ENCODE measurements at places on chromosomes 11 and 22.

DNA sequence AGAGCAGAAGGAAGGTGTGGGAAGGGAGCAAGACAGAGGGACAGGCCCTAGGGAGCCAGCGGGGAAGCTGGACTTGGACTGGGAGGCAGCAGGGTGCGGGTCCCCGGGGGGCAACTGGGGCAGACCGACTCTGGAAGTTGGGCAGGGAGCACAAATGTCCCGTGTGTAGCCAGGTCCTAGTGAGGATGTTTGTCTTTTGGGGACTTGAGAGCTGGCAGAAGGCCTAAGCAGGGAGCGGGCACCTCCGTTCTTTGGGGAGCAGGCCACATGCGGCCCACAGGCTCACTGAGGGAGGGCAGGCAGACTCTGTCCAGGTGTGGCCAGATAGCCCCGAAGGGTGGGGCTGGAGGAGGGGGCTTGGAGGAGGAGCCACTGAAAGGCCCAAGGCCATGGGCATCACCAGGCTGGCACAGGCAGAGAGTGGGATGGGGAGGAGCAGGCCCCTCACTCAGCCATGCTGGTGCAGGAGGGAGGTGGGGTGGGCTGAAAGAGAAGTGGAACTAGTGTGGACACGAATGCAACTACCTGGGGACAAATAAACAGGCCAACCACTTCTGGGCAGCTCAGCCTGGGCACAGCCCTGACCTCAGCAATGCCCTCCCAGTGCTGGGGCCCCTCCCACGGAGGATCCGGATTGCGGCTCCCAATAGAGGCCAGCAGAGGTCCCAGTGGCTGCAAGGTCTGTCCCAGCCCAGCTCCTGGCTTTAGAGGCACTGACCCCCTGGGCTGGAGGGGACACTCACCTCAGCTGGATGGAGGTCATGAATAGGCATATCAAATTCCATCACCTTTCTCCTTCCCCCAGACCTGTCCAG lies 1.3 kb upstream of the SCARF2 start:
- DNase-seq, result no peak

- no peak for DNase-seq
Measured at GRCh38 chr11:35917676-35918075, 26.2 kb upstream of the LDLRAD3 start.

- no peak for DNase-seq
Measured at GRCh38 chr22:44661070-44661469, 40.9 kb upstream of the PRR5 start.

GRCh38 chr11:64597671-64598101 lies 6.7 kb downstream of the SLC22A12 start:
- no peak for DNase-seq

- DNase-seq, result no peak
Measured at GRCh38 chr22:42307806-42308563, 37.5 kb upstream of the TCF20 start.

DNA sequence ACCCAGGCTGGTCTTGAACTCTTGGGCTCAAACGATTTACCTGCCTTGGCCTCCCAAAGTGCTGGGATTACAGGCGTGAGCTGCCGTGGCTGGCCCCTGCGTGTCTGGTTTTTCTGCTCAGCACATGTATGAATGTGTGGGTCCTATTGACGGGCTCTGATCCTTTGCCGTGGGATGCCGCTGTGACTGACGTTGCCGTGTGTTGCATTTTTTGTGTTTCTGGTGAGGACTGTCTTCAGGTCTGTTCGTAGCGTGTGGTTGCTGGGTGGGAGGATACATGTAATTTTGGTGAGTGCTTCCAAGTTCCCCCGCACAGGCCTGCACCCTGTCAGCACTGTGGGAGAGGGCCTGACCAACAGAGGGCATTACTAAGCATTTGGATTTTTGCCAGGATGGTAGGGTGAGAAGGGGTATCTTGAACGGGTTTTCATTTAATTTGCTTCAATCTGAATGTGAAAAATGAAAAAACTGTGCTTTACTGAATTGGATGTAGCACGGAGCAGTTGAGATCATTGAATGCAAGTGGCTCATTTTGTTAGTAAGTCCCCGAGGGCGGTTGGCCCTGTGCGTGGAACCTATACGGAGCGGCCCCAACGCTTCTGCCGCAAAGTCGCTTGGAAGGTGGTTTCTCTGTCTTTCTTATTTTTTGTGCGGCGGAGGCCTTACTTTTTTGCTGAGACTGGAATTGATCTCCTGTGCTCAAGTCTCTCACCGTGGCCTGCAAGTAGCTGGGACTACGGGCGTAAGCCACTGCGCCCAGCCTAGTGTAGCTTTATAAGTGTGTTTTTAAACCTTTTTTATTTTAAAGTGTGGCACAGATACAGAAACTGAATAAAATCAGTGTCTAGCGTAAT lies 8.2 kb downstream of the ZBED4 start:
- no peak for DNase-seq

DNA sequence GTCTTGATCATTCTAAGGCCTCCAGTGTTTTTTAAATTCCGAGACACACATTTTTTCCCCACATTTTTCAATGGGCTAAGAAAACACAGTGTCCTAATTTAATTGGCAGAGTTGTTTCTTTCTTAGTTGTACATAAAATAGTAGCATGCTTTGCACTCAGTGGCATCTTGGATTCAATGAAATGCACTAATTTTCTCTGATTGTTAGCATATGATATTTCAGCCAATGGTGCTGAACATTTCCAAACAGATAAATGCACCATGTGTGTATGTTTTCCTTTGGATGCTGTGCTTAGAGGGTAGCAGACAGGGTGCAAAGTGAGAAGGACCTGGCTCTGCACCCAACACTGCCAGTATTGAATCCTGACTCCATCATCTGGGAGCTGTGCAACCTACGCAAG lies 103.5 kb downstream of the LDLRAD3 start:
- DNase-seq, result no peak

DNA sequence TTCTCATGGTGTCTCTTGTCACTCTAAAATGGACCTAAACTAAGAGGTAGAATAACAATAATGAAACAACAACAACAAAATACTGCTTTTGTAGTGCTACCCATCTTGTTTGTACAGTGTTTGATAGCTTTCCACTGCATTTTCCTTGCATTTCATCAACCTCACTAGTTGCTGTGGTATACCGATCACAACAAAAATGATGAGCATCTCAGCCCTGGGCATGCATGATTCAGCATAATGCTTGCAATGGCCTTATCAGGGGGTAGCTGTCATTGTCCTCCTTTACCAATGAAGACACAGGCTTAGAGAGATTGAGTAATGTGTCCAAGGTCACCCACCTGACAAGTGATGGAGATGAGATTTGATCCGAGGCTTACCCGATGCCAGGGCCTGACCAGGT lies 682.5 kb downstream of the NTM start:
- DNase-seq, result no peak

DNA sequence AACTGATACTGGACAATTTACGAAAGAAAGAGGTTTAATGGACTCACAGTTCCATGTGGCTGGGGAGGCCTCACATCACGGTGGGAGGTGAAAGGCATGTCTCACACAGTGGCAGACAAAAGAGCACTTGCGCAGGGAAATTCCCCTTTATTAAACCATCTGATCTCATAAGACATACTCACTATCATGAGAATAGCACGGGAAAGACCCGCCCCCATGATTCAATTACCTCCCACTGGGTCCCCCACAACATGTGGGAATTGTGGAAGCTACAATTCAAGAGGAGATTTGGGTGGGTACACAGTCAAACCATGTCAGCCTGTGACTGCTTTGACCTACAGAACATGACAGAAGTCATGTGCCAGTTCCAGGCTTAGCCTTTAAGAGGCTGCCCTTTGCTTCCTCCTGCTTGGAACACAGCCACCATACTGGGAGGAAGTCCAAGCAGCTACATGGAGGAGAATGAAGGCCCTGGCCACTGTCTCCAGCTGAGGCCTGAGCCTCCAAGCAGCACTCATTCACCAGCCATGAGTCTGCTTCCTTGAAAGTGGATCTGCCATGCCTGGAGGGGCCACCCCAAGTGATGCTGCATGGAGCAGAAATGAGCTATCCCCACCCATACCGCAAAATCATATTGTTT lies 10.9 kb upstream of the GAL start:
- DNase-seq, result no peak

- no peak for DNase-seq
Measured at GRCh38 chr11:112925516-112926310, 35.5 kb upstream of the NCAM1 start.

DNA sequence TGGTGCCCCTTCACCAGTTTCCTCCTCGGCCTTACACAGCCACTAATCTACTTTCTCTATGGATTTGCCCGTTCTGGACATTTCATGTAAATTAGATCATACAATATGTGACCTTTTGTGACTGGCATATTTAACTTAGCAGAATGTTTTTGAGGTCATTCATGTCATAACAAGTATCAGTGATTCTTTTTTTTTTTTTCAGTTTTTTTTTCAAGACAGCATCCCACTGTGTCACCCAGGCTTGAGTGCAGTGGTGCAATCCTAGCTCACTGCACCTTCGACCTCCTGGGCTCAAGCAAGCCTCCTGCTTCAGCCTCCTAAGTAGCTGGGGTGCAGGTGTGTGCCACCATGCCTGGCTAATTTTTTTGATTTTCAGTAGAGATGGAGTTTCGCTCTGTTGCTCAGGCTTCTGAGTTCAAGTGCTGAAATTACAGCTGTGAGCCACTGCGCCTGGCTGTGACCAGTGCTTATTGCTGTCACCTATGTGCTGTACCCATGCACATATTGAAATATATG lies 22.7 kb downstream of the KIAA1671 start:
- DNase-seq, result no peak

- DNase-seq, result no peak
Measured at GRCh38 chr11:104093426-104094280, 57.2 kb downstream of the DDI1 start.

DNA sequence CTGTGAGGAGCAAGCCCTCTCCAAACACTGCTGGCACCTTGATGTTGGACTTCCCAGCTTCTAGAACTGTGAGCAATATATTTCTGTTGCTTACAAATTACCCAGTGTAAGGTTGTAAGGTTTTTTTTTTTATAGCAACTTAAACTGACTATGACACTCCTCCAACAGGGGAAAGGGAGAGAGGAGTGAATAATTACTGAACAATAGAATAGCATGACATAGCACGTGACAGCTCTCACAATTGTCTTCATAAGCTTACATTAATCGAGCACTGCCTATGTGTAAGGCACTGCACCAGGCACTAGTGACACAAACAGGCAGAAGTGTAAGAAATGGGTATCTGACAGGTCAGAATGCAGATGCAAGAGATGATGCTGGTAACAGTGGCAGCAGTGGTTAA lies 136.9 kb downstream of the FAT3 start:
- no peak for DNase-seq

GRCh38 chr22:20488946-20489345 lies 6.6 kb downstream of the KLHL22 start:
- DNase-seq, result no peak

DNA sequence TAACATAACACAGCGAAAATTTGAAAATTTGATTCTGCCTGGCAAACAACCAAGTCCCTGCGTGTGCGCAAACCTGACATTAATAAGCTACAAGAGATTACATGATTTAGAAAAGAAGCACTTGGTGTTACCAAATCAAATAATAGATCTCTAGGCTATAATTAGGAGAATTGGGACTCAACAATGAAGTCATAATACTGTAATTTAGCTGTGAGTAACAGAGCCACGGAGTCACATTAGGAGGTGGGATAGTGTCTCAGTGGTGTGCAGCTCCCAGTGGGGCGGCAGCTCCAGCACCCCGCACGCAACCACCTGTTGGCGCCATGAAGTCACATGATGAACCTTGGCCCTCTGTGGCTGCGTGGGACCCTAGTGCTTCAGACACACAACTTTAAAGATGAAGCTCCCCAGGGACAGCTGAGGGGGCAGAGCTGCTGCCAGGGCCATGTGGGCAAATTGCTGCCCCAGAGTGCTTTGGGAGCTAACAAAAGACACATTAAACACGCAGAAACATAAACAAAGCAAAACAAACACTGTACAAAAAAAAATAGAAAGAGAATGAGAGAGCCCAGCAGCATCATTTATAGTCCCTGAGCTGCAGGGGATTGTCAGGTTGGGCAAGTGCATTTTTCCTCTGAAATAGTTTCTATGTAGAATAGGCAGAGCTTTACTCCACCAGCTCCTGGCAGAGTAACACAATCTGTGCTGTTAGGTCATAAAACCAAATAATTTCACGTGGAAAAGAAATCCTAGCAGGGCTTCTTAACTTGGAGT lies 605.6 kb downstream of the SOX6 start:
- DNase-seq, result no peak

GRCh38 chr11:96050435-96051182 lies 126.7 kb upstream of the MTMR2 start:
- no peak for DNase-seq
